Activated T-helper 17 cell treated with anti-CD3 and anti-CD28 coated beads, Interleukin-2, amount 50 U/mL, for 72 hours (primary cell): ENCODE measurements at places on chromosomes 2 and 18. TPM values are rescaled to one million over a fixed set of nuclear protein-coding genes. Genes with fewer than 3 reads are reported as not detected.

Gene MOGAT1
- total RNA-seq, result not detected

Gene FAM110C
- 23.6 TPM for total RNA-seq

Gene GAD1
- 7.1 TPM for total RNA-seq

Gene ANKRD30BL
- total RNA-seq, result not detected

Gene PLEK
- total RNA-seq, result 2.7 TPM

DNA sequence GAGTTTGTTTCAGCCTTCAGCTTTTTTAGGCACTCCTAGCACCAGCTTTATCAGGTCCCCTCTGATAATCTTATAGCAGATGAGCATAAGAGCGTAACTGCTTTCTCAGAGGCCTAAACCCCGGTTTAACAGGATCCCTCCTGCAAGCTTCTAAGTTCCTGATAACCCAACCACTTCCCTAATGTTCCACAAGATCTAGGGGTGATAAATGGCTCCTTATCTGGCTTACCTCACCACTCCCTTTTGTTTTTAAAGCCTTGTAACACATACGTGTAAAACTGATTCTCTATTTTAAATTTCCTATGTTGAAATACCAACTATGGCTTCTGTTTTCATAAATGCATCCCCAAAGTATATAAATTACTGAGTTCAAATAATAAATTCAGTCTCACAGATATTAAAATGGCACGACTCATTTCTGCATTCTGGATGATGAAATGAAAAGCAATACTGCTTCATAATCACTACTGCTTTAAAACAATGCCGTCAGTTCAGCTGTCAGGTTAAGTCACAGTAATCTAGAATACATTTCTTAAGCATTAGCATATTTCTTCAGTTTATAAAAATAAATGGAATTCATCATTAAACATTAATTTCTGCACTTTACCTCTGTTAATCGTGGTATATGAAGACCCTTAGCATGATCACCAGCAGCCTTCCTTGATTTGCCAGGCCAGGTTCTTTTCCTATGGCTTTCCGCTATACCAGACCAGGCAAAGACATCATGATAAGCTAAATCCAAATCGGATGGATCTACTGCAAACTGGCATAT lies 126.3 kb downstream of the C2orf74 start:
- ATAC-seq, result no peak

- no peak for ATAC-seq
Observed at GRCh38 chr2:184555352-184555751, 43.0 kb upstream of the ZNF804A start.
